ENCODE measurements at places on chromosomes 12 and 14. TPM values are rescaled to one million over a fixed set of nuclear protein-coding genes. Genes with fewer than 3 reads are reported as not detected.

GRCh38 chr12:4169531-4169930, 104.0 kb upstream of the CCND2 start:
- DNase-seq = no peak

DNA sequence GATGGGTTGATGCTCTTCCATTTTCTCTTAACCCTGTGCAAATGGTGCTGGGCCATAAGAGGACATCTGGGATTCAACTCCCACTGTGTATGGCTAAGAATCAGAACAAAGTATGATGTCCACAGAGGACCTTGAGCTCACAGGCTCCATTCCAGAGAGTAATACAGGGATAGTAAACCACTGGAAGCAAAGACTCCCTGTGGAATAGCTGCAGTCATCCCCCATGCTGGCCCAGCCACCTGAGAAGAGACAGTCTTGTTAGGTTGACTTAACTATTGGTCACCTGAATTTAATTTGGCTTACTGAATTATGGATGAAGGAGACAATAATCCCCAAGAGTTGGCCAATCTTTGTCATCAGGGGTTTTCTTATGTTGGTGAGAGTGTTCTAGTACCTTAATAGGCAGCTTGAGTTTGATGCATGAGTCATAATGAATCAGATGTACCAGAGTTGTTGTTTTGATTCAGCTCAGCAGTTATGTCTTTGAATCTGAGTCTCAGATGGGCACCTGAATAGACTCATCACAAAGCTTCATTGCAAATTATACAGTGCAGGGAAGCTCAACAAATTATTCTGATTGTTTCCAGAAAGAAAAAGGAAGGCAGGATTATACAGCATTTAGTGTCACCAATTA, 122.7 kb downstream of the SSPN start:
- DNase-seq = no peak

The PTPRR gene
- total RNA-seq = not detected

DNA sequence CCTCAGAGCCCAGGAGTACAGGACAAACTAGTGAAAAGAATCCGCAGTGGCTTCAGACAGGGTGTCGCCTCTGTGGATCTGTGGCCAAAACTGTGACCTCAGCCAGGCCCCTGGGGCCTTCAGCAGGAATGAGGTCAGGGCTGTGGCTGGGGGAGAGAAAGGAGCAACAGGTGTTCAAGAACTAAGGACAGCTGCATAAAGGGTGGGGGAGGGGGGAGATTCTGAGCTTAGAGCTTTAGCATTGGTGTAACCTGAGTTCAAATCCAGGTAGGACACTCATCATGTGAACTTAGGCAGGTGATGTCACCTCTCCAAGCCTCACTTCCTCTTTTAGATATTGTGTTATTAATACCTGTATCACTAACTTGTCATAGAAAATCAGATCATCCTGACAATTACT, 40.9 kb upstream of the CORO1C start:
- DNase-seq = no peak

The NT5DC3 gene
- total RNA-seq = 15.1 TPM

DNA sequence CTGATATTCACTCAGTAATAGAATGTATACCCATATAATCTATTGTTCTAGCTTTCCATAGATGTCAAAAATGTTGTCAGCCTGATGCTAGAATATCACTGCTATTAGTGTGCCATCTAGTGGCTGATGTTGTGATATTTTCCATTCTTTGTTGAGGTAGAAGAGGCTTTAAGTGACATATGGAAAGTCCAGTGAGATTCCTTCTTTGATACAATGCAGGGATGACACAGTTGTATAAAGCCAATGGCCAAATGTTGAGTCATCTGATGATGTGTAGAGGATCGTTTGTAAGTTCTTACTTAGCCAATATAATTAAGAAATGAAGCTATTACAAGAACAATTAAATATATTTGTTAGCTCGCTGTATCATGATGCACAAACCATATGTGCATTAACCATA, 58.1 kb upstream of the PCED1B start:
- DNase-seq = no peak

GRCh38 chr12:7667125-7667524, 1.4 kb upstream of the APOBEC1 start:
- no peak for DNase-seq

DNA sequence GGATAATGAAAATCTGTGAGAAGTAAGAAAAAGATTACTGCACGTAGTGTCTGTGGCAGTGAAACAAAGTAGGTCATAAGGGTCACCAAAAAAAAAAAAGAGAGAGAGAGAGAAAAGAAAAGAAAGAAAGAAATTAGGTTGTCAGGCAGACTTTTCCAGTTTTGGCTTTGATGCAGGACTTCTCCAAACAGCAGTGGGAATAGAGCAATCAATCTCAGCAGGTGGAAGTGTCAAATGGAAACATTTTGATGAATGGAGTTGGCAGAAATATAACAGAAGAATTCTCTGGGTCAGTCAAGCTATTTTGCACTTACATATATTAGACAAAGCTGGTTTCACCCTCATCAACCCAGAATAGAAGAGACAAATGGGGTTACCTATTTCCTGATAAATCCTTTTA, 745.8 kb downstream of the SLC6A15 start:
- no peak for DNase-seq

- peak; percentile 33 for DNase-seq
These were observed 1304.9 kb downstream of the TMEM121 start for GRCh38 chr14:106831322-106831720.

GRCh38 chr12:9673404-9674225, 4.1 kb downstream of the CLEC2D start:
- DNase-seq = peak; percentile 37

The BRI3BP gene
- 23.7 TPM for total RNA-seq

The ESPL1 gene
- total RNA-seq = 19.9 TPM

DNA sequence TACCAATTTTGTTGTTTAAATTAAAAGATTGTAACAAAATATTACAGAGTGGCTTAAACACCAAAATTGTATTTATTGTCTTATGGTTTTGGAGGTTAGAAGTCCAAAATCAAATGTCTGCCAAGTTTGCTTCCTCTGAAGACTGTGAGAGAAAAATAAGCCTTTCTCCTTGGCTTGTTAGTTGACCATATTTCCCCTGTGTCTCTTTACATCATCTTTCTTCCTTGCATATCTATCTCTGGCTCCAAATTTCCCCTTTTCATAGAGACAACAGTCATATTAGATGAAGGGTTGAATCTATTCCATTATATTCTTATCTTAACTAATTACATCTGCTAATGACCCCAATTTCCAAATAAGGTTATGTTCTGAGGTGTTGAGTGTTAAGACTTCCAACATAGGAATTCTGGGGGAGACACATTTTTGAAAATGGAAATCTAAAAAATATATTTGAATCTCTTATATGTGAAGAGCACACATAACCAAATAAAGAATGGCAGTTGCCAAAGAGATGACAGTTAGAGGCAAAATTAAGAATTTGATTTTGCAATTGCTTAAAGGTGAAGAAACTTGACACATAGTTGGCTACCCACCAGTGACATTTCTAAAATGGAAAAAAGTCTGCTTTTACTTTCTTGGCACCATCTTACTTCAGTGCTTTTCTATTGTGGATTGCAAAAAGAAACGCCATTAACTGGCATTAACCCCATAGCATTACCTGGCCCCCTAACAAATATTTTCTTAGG, 407.2 kb downstream of the FSCB start:
- no peak for DNase-seq

The STK38L gene
- 22.4 TPM for total RNA-seq

GRCh38 chr12:76264611-76265012, 83.6 kb downstream of the BBS10 start:
- DNase-seq = no peak

GRCh38 chr14:49892301-49892635, 614 bp upstream of the ARF6 start:
- peak; percentile 36 for DNase-seq

GRCh38 chr12:93134893-93135285, 205.8 kb upstream of the EEA1 start:
- no peak for DNase-seq

The TMEM120B gene
- 14.2 TPM for total RNA-seq

The COPS7A gene
- total RNA-seq = 48.1 TPM

The FLRT2 gene
- not detected for total RNA-seq

The PIP4K2C gene
- total RNA-seq = 32.0 TPM

DNA sequence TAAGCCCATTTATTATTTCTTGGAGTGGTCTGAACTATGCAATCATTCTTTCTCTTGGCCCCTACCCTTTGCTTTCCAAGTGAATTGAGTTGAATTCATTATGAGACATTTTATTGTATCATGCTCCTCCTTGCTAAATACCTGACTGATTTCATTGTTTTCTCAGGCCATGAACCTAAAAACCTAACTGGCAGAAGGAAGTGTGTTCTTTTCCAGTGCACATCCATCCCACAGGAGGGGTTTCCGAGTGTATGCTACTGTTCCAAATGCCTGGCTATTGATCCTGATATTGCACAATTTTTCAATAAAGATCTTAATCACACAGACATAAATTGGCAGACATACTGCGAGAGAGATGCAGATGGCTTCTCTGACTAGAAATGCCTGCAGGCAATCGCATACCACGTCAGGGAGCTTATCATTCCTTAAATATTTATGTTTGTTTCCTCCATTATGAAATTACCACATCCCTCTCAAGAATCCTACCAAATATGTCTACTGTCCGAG, 162.2 kb upstream of the EGLN3 start:
- no peak for DNase-seq

DNA sequence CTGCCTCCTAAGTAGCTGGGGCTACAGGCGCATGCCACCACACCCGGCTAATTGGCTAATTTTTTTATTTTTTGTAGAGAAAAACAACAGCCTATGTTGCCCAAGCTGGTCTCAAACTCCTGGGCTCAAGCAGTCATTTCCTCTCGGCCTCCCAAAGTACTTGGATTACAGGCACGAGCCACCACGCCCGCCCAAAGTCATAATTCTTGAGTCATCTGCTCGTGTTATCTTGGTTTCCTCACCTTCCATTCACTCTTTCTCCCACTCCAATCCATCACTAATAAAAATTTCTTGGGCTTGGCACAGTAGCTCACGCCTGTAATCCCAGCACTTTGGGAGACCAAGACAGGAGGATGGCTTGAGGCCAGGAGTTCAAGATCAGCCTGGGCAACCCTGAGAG, 32.0 kb downstream of the ITGA7 start:
- no peak for DNase-seq

The SYCP3 gene
- not detected for total RNA-seq

DNA sequence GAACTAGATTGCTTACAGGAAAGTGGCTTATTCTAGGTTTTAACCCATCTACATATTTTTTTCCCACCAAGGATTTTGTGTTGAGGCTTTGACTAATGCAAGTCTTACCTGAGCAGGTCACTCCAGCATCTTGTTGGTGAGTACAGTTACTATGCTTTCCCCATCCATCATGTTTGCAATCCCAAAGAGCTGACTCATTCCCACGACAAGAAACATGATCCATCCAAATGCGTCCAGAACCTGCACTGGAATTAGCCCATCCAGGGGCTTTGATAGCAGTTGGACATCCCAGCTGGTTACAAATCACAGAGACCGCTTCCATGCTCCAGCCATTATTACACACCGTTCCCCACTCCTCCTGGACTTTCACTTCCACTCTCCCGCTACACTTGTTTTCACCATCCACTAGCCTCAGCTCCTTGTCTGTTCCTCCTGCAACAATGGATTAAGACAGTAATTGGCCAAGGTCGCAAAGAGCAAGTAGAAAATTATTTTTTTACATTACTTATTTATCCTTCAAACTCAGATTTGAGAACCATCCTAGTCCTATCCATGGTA, 2.5 kb downstream of the CD163 start:
- no peak for DNase-seq

- DNase-seq = no peak
These were observed 33.9 kb downstream of the STON2 start for GRCh38 chr14:81366214-81366613.

- no peak for DNase-seq
These were observed 52.0 kb upstream of the CPM start for GRCh38 chr12:68984796-68985573.

DNA sequence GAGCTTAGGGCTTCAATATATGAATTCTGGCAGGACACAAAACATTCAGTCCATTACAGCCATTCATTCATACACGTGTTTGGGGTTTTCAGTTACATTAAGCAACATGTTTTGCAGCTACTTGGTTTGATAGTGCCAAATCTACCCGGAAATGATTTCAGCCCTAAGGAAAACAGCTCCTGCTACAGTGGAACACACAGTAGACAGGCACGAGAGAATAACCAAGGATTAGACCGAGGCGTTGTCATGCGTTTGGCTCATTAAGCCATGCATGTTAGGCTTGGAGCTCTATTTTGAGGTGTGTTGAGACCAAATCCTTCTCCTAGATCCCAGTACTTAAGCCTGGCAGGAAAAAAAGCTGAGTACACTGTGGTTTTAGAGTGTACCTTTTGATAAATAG, 177.4 kb downstream of the PRKCH start:
- no peak for DNase-seq

The CTSG gene
- total RNA-seq = not detected

- DNase-seq = no peak
These were observed 6.8 kb upstream of the SYNE3 start for GRCh38 chr14:95523051-95523814.

- no peak for DNase-seq
These were observed 616.3 kb upstream of the TMEM132C start for GRCh38 chr12:127650626-127651025.

The CLEC1A gene
- not detected for total RNA-seq

GRCh38 chr14:99698236-99698635, 14.1 kb downstream of the CYP46A1 start:
- DNase-seq = no peak
